Breast epithelium (tissue), 4 donors: ENCODE measurements at places on chromosomes 2 and 18.

GRCh38 chr2:126887506-126887905, 11.2 kb upstream of the TEX51 start:
- DNase-seq = peak; percentile 24

GRCh38 chr2:229783108-229783721, 68.9 kb upstream of the DNER start:
- DNase-seq = no peak

DNA sequence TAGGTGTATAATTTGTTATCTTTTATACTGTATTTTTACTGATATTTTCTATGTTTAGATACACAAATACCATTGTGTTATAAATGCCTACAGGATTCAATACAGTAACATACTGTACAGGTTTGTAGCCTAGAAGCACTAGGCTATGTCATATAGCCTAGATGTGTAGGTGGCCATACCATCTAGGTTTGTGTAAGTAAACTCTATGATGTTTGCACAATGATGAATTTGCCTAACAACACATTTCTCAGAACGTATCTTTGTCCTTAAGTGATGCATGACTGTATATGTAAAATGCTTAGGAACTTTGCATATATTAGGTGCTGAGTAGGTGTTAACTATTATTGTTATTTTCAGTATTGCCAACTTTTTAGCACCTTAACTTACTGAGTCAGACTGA, 17.3 kb downstream of the UNC80 start:
- no peak for DNase-seq

DNA sequence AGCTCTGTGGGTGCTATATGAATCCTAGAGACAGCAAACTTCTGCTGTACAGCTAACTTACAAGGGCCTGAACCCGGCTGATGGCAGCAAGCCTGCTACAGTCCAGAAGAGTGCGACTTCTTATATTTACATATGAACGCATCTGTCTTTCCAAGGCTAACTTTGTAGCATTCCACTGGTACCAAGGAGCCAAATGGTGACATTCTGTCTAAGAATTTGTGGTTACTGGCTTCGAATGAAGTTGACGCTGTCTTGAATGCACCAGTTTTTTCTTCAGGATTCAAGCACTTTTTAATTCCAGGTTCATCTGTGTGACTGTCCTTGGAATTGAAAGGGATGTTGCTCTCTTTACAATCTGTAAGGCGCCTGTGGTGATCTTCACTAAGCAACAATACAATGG, 42.4 kb downstream of the THUMPD2 start:
- DNase-seq = peak; percentile 50

- no peak for DNase-seq
Measured at GRCh38 chr2:120709608-120710041, 26.0 kb upstream of the GLI2 start.

GRCh38 chr2:192749611-192750200, 555.0 kb upstream of the TMEFF2 start:
- DNase-seq = no peak

DNA sequence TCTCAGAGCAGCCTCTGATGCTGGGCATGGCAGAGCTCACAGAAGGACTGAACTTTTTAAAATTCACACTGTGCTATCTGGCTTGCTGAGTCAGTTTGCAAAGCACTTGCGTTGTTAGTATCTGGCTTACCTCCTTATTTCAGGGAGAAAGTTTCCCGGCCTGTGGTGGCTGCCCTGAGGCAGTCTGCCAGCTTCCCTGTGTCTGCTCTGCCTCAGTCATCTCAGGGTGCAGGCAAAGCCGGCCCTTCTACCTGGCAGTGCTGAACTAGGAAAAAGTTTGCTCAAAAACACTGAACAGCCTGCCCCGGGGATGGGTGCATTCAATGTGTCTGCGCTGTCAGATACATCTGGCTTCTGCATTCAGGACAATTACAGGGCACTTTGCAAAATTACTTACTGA, 90.2 kb upstream of the UXS1 start:
- no peak for DNase-seq

DNA sequence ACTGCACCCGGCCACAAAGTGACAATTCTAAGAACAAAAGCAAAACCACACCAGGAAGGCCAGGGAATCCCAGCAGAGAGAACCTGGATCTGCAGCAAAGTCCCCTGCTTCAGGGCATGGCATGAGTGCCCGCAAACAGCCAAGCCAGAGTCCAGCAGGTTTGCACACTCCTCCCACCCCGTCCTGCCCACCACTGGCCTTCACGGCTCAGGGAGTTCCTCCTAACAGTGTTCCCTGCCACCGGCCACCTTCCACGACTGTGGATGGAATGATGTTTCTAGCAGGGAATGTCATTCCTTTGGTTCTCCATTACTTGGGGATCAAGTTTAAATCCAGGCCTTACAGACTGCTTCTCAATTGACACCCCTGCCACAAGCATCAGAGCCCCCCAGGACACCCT, 42.0 kb upstream of the B3GNT7 start:
- DNase-seq = peak; percentile 14

- no peak for DNase-seq
Measured at GRCh38 chr2:120853306-120854013, 117.8 kb downstream of the GLI2 start.

DNA sequence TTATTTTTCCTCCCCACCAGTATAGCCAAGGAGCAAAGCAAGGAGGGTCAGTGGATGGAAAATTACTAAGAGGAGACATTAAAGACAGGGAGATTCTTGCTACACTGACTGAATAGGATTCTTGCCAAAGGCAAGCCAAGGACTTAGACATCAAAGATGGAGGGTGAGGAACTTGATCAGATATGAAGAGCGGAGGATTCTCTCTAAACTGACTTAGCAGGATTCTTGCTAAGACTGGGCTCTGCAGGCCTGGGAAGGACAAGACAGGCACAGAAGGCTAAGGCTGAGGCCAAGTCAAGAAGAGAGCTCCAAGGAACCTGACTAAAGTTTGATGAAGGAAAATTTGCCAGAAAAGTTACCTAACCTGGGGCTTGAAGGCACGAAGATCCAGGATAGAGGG, 143.9 kb upstream of the RMP24 start:
- no peak for DNase-seq

DNA sequence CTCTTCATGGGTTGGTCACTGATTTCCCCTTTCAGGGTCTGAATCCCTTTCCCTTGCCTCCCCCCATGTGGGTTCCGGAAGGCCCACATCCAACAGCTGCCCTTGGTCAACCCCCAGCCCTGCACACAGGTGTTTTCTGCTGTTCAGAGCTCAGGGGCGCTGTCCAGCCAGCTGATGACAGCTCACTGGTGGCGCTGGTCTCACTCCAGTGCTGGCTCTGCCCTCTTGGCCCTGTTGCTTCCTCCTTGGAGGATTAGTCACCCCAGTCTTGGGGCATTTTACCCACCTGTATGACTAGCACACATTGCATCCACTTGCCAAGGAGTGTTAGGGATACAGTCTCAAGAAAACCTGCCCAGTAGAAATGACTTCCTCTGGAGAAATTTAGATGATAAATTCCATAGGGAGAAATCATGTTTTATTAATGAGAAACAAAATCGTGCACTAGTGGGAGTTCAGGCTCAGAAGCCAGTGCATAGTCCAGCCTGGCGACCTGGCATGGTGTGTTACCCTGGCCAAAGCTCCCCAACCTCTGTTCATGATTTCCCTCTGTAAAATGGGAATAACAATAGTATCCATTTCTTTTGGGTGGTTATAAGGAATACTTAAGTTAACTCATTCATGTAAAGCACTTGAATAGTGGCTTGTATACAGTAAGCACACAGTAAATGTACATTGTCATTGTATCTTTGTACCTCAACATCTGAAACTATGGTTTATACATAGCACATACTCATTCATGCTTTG, 21.6 kb downstream of the CRIM1 start:
- peak; percentile 61 for DNase-seq

GRCh38 chr2:219079417-219079816, 18.7 kb upstream of the IHH start:
- DNase-seq = no peak

DNA sequence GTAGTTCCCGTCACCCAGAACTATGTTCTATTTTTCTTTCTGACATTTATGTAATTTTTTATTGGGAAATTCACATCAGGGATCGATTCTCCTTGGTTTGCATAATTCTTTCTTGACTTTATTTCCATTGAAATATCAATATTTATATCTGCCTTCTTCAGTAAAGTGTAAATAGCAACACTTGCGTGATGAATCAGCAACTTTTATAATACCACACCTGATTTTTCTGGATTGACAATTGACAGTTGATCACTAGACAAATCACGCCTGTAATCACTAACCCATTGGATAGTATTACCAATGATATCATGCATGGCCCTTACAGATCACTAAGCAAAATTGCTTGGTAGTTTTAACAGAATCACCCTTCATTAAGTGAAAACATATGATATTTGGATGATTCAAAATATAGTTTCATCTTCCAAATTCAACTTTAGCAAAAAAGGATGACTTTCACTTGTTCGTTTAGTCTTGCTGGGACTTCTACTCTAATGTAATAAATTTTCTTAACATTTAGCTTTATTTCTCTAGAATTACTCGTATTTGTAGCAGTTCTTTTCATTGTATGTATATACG, 139.0 kb upstream of the RASGRP3 start:
- no peak for DNase-seq

DNA sequence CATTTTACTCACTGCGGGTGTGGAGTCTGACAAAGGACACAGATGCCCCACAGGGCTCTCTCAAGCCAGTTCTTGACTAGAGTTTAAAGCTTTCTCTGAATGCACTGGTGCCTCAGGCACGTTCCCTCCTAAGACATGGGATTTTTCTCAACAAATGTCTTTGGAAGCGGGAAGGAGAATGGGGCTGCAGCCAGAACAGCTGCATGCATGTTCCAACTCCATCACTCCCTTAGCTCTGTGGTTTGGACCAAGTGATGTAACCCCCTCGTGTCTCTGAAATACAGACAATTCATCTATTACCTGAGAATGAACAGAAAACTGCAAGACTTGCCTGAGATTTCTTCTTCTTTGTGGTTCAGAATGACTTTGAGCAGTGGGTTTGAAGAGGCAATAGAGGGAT, 141.7 kb upstream of the SERPINE2 start:
- peak; percentile 18 for DNase-seq

DNA sequence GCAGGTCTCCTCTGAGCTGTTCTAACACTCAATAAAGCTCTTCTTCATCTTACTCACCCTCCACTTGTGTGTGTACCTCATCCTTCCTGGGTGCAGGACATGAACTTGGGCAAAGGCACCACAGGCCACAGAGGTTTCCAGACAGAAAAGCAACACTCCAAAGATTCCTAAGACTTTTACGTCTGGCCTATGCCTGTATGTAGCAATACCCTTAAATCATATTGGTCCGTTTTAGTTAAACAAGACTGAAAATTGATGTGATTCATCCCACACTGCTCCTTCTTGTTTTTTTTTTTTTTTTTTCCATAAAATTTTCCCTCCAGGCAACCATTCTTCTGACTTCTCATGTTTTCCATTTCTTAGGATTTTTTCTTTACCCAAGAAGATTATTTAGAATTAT, 404.3 kb downstream of the PID1 start:
- DNase-seq = no peak

- DNase-seq = no peak
Measured at GRCh38 chr2:191333911-191334357, 88.7 kb downstream of the MYO1B start.

DNA sequence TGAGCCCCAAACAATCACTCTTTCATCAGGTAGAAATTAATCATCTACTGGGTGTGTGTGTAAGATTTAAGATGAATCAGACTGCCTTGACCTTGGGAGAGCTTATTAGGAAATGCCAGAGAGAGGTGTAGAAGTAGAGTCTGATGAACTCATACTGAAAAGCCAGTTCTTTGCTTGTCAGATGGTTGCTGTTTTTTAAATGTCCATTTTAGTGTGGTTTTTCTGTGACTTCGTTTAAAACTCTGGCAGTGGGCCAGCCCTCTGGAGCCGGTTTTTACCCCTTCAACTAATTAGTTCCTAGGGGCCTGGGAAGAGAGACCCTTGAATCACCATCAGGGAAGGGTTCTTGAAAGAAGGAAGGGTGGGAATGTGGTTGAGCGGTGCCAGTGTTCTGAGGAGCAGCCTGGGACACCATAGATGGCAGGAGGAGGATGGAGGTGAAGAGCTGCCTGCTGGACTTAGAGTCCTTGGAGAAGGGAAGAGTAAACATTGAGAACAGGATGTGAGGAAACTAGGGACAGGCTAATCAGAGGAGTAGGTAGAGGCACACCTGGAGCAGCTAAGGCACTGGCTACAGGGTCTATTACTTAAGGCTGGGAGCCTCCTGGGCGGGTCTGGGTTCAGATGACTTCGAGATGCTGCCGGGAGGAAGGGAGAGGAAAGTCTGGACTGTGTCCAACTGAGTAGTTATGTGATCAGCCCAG, 66.1 kb downstream of the LRRFIP1 start:
- DNase-seq = no peak

DNA sequence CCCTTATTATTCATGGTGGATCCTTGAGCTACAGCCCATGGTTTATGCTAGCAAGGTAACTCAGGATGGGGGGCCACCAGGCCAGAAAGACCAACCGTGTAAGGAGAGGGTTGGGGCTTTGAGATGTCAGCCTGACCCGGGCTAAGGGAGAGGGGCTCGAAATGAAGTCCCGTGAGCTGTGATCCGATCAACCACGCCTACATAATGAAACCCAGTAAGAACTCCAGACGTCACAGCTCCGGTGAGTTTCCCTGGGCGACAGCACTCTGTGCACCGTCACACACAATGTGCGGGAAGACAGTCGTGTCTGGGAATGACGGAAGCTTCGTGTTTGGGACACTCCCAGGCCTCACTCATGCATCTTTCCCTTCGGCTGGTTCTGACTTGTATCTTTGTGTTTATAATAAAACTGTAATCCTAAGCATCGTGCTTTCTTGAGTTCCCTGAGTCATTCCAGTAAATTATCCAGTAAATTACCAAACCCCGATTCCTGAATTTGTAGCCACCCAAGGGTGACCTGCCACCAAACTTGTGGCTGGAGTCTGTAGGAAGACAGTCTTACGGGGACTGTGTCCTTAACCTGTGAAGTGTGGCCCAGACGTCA, 44.2 kb downstream of the CYP27C1 start:
- no peak for DNase-seq

GRCh38 chr2:234292205-234292961, 204.5 kb downstream of the ARL4C start:
- no peak for DNase-seq

DNA sequence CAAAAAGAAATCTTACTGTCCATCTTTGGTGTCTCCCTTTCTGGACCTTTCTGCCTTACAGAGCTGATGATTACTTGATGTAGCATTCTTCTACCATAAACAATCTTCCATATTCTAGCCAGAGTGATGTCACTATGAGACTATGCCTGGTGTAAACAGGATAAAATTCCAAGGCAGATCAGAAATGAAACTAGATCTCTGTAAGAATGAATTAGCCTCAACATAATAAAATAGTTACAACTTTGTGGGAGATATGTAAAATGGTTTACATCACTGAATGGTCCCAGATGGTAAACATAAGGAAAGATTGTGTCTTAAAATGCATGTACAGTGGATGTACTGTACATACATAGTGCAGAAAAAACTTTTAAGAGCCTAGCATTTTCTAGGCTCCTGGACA, 112.3 kb upstream of the ZNF521 start:
- DNase-seq = no peak

- DNase-seq = no peak
Measured at GRCh38 chr2:30222031-30222430, 9.3 kb upstream of the LBH start.

GRCh38 chr2:112772322-112772721, 7.9 kb upstream of the CKAP2L start:
- no peak for DNase-seq

- no peak for DNase-seq
Measured at GRCh38 chr2:203562268-203562667, 27.2 kb upstream of the RAPH1 start.

- DNase-seq = no peak
Measured at GRCh38 chr2:231691251-231691772, 17.0 kb upstream of the PTMA start.

GRCh38 chr2:28273751-28274150, 118.9 kb upstream of the FOSL2 start:
- DNase-seq = no peak
